ENCODE measurements at places on chromosomes 2 and 18.

- no peak for DNase-seq
Measured at GRCh38 chr2:63735263-63735662, 106.4 kb upstream of the UGP2 start.

DNA sequence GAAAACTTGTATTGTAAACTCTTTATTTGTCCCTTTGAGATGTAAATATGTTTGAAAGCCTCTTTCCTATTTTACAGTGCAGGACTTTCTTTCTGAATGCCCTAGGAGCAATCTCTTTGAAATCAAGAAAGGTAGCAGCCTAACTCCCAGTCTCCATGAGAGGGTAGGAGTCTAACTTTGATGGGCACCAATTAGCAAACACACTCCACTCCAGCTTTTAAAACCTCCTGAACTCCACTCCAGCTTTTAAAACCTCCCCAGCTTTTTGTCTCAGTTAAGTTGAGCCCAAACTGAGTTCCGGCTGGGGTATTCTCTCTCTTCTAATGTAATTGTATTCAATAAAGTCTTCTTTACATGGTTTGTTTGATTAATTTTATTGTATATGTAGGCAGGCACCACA lies 493.7 kb upstream of the CDH7 start:
- no peak for DNase-seq

DNA sequence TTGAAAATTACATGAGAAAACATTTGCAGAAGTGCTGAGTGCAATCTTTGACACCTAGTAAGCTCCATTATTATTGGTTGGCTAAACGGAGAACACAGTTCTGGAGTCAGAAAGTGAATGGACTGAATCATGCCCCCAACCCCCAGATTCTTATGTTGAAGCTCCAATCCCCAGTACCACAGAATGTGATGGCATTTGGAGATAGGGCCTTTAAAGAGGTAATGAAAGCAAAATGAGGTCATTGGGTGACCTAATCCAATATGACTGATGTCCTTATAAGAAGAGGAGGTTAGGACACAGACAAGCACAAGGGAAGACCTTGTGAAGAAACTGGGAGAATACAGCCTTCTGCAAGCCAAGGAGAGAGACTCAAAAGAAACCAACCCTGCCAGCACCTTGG lies 200.9 kb upstream of the EPAS1 start:
- no peak for DNase-seq

- no peak for DNase-seq
Measured at GRCh38 chr2:149180226-149180875, 141.9 kb downstream of the LYPD6B start.

DNA sequence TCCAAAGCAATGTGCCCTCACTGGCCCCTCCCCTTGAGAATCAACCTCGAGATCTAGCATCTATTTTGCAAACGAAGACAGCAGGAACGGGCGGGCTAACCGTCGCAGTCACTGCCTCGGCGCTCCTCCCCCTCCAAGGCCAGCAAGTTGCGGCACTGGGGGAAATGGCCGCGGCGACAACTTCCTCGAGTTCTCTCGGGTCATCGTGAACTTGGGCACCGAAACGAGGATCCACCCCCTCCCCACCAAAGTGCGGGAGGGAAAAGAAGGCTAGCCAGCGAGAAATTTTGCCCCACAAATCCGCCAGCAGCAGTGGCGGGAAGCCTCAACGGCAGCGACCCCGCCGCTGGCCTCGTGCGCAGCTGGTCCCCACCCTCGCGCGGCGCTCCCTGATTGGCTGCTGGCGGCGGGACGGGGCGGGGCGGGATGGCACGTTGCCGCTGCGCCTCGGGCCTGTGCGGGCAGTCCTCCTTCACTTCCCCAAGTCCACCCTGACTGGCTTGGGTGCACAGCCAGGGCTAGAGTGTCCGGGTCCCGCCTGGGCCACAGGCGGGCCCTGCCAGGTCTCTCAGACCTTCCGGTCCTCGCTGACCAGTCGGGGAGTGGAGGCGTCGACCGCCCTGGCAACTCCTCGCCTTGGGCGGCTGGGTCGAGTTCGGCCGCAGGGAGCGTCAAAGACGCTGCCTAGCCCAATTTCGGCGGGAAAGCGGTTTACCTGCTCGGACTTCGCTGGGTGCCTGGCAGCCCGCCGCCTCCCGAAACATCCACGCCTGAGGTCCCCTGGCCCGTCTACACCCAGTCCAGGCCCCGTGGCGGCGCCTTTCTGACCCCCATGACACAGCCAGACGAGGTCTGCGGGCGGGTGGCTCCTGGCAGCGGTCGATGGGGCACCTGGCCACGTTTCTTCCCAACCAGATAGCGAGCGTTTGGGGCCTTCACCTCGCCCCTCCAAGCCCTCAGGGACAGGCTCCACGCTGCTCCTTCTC lies at the start of gene BOLL:
Gene BOLL, minus strand, starts transcription at position 364 of the 986 bp plus-strand sequence. CDS start 3,469 bp downstream, outside the sequence.
- no peak for DNase-seq

- no peak for DNase-seq
Measured at GRCh38 chr18:6254456-6254855, 160.3 kb downstream of the L3MBTL4 start.

GRCh38 chr18:24791751-24792545 lies 331.5 kb downstream of the HRH4 start:
- no peak for DNase-seq

- DNase-seq = peak; percentile 59
Measured at GRCh38 chr2:219308142-219309101, 779 bp downstream of the PTPRN start.

GRCh38 chr18:62200121-62200914 lies 13.3 kb downstream of the RELCH start:
- no peak for DNase-seq

DNA sequence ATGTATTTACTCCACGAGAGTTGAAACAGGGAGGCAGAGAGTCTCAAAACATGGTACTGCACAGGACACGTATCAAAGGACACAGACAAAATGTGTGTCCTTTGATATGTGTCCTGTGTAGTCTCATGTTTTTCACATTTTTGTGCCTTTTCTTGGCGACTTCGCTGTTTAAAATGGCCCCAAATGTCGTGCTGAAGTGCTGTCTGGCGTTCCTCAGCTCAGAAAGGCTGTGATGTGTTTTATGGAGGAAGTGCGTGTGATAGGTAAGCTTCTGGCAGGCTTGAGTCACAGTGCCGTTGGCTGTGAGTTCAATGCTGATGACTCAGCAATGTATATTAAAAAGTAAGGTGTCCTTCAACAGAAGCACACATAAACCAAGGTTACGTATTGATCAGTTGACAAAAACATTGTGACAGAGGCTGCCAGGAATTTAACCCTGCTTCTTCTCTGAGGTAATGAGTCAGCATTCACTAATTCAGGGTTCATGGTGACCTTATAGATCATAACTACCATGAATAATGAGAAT lies 78.2 kb downstream of the DYSF start:
- DNase-seq = no peak

Data from T-helper 2 cell (primary cell).